NCI-H748 treated with DMSO at 0.1 percent for 48 hours (cell line): ENCODE measurements at places on chromosomes 7 and 10.

DNA sequence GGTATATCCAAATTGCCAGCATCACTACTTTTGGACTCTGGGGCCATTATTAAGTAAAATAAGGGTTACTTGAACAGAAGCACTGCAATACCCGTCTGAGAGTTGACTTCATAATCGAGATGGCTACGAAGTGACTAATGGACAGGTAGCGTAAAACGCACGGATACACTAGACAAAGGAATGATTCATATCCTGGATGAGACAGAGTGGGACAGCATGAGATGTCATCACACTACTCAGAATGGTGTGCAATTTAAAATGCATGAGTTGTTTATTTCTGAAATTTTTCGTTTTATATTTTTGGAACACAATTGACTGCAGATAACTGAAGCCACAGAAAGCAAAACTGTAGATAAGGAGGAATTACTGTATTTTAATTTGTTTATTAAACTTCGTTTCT lies 421.5 kb upstream of the LRGUK start:
- DNase-seq, result no peak

GRCh38 chr7:71165708-71166107 lies 33.8 kb downstream of the GALNT17 start:
- DNase-seq, result no peak

DNA sequence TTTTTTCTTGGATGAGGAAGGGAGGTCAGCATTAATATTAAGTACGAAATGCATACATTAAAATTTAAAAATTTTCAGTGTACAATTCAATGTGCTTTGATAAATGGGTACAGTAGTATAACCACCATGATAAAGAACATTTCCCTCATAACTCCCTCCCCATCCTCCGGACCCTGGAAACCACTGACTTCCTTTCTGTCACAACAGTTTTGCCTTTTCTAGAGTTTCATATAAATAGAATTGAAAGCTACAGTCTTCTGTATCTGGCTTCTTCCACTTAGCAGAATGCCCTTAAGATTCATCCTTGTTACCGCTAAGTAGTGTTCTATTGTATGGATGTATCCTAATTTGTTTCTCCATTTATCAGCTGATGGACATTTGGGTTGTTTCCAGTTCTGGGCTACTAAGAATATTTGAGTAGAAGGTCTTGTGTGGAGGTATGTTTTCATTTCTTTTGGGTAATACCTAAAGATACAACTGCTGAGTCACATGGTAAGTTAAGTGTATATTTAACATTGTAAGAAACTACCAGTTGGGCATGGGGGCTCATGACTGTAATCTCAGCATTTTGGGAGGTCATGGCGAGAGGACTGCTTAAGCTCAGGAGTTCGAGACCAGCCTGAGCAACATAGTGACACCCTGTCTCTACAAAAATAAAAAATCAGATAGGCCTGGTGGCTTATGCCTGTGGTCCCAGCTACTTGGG lies 30.8 kb downstream of the ABI1 start:
- DNase-seq, result no peak

DNA sequence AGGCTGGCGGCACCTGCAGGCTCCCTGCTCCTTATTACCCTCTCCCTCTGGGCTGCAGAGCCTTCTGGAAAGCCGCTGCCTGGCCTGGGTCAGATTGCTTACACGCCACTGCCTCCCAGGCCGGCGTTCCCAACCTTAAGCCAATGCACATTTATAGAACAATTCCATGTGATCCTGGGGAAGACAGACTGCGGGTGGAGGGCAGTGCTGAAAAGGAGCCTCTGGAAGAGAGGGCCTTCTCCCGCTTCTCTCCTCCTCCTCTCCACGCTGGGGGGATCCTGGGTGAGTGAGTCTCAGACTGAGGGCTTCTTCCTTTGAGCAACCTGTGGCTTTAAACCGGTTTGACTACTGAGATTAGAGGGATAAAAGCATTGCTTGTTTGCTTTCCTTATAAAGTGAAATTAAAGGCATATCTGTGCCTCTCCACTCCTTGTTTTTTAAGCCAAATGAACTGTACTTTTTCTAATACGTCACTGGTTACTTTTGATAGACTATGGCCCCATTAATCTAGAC lies 5.5 kb downstream of the TACC2 start:
- DNase-seq, result no peak

- DNase-seq, result no peak
These were observed 194.7 kb upstream of the BMPER start for GRCh38 chr7:33710608-33711007.
